CD8-positive, alpha-beta memory T cell (primary cell): ENCODE measurements at places on chromosomes 4 and X. TPM values are rescaled to one million over a fixed set of nuclear protein-coding genes. Genes with fewer than 3 reads are reported as not detected.
A peak's percentile ranks its signal among the peaks of the same experiment; 100 is the strongest.

GRCh38 chrX:68650491-68650890 lies 3.0 kb downstream of the STARD8 start:
- H3K27ac ChIP-seq = no peak overlapping the region
- DNase-seq = no peak
- H3K27me3 ChIP-seq = no peaks in the 10 kb centered on the region
- no peaks in the 10 kb centered on the region for H3K4me1 ChIP-seq
- H3K36me3 ChIP-seq = no peaks in the 10 kb centered on the region
- no peak overlapping the region for H3K4me3 ChIP-seq

OTC gene
- total RNA-seq = not detected

STPG2 gene
- not detected for total RNA-seq

DNA sequence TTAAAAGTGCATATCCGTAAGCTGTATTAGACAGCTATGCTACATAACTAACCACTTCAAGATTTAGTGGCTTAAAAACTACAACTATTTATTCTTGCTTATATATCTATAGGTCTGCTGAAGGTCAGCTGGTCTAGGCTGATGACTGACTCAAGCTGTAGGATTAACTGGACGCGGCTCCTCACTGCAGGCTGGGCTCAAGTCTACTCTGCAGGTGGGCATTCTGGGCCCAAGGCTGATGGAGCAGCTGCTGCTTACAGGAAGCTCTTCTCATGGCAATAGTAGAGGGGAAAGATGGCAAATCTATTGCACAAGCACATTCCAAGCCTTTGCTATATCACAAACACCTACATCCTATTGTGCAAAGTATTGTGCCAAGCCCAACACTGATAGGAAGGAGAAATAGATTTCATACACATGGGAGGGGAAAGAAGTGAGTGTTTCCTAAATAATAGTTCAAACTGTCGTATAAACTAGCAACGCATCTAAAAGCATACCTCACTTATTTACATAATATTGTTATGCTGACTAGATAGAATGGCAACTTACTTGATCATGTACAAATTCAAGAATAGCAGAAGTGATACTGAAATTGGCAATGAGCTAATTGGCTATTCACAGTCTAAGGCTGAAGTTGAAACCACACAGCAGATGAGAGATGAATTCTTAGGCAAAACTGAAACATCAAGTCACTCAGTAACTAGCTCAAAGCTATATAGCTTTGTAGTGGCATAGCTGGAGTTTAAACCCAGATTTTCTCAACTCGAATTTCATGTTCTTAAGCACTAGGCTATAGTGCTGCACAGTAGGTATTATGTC lies 263.8 kb downstream of the NKX6-1 start:
- H3K4me1 ChIP-seq = no peaks in the 10 kb centered on the region
- H3K27me3 ChIP-seq = no peaks in the 10 kb centered on the region
- no peak overlapping the region for H3K4me3 ChIP-seq
- DNase-seq = no peak

PRDM8 gene
- total RNA-seq = 12.7 TPM

- H3K4me3 ChIP-seq = no peak overlapping the region
- no peak overlapping the region for H3K27ac ChIP-seq
- no peak for DNase-seq
- no peaks in the 10 kb centered on the region for H3K27me3 ChIP-seq
- H3K36me3 ChIP-seq = no peaks in the 10 kb centered on the region
- H3K4me1 ChIP-seq = no peaks in the 10 kb centered on the region
Measured at GRCh38 chrX:1086444-1087409, 125.7 kb downstream of the CRLF2 start.

DNA sequence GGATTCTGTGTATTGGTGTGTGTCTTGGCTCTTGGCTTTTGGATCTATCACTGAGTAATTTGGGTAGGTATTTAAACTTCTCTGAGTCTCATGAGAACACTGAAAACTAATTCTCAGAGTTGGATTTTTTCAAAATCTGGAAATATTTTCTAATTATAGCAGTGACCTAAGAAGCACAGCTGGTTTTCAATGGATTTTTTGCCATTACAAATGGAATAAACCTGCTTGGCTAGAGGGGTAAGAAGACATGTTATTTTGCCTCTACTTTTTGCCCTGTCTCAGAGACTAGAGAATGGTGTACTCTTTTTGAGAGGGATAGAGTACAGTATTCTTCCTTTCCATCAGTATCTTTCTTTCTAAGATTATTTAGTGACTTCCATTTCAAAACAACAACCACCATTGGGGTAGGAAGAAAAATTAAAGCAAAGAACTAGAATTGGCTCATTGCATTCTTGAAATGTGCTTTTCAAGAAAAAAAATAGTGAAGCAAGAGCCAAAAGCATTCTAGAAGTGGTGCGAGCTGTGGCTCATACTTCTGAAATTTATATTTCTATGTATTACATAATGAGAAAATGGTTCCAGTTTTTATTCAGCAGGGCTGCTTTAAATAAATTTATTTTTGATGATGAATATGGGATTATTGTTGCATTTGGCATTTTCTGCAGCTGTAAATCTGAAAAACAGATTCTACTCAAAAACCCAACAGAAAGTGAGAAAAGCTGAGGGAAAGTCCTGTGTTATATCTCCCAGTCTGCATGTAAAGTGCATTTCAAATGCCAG lies 850.2 kb upstream of the SLIT2 start:
- H3K27me3 ChIP-seq = no peaks in the 10 kb centered on the region
- H3K4me3 ChIP-seq = no peak overlapping the region
- no peaks in the 10 kb centered on the region for H3K4me1 ChIP-seq
- no peak overlapping the region for H3K27ac ChIP-seq

FAM184B gene
- 0.02 TPM for total RNA-seq

TRIM61 gene
- total RNA-seq = 2.7 TPM

DNA sequence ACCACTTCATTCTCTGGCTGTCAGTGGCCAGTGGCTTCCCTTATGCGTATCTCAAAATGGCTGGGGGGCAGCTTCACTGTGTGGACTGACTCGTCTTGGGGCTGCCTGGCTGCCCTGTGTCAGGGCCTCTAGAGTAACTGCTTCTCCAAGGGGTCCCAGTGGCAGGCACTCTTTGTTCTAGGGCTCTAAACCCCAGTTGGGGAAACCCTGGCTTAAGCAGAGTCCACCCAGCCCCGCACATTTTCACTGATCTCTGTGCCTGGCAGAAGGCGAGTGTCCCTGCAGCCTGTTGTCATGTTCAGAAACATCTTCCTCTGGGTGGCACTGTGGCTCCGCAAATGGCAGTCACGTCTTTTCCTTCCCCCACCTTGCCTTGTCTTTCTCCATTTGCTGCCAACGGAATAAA lies 59.7 kb downstream of the NBDY start:
- H3K4me3 ChIP-seq = no peak overlapping the region
- H3K27me3 ChIP-seq = no peaks in the 10 kb centered on the region
- peak; percentile 57 for DNase-seq
- H3K36me3 ChIP-seq = no peaks in the 10 kb centered on the region

SLITRK4 gene
- not detected for total RNA-seq

DNA sequence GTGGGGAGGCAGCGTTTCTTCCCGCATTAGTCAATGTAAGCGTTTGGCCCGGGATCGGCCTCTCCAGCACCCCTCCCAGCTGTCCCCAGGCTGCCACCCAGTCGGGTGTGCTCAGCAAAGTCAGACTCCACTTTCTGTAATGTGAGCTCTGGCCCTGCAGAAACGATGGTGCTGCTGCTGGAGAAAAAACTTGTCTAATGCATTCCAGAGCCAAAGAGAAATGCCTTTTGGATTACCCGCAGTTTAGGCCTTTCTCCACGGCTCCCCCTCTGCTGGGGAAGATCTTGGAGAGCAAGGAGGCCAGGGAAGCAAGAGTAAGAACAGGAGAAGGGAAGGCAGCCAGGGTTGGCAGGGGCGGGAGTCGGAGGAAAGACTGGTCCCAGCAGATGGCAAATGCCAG lies 55.2 kb downstream of the ELF4 start:
- H3K36me3 ChIP-seq = peaks cover 10% of the 10 kb centered on the region
- no peaks in the 10 kb centered on the region for H3K27me3 ChIP-seq
- H3K4me1 ChIP-seq = no peaks in the 10 kb centered on the region
